Placental epithelial cell (primary cell): ENCODE measurements at places on chromosomes 11 and 22. TPM values are rescaled to one million over a fixed set of nuclear protein-coding genes. Genes with fewer than 3 reads are reported as not detected.

The OR4D5 gene
- not detected in 2 replicates for total RNA-seq

The CLTCL1 gene
- total RNA-seq, result 5.5 and 6.3 TPM in 2 replicates

The LRRC55 gene
- not detected in 2 replicates for total RNA-seq

The OR1S1 gene
- not detected in 2 replicates for total RNA-seq

The LUZP2 gene
- total RNA-seq, result 0.87 and 2.4 TPM in 2 replicates

The TRIM51 gene
- total RNA-seq, result not detected in 2 replicates
